Activated T-helper 1 cell treated with anti-CD3 and anti-CD28 coated beads, Interleukin-2, amount 50 U/mL, for 16 hours (primary cell): ENCODE measurements at places on chromosomes 16 and 17.

DNA sequence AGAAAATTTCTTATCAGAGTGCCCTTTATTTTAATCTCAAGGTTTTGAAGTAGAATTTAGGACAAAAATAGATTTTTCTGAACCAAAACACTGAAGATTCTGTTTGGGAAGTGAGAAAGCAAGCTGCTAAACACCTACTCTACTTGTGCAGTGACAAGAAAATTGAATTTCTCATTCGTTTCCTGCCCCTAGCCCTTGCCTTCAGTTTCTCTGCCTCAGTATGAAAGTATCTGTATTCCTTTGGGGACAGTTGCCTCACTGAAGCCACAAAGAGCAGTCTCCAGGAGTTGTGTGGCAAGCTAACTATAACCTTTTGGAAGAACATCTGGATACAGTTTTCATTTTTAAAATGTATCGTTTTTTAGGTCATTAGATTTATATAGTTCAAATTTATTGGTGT, 19.7 kb downstream of the MOSMO start:
- no peak for DNase-seq

DNA sequence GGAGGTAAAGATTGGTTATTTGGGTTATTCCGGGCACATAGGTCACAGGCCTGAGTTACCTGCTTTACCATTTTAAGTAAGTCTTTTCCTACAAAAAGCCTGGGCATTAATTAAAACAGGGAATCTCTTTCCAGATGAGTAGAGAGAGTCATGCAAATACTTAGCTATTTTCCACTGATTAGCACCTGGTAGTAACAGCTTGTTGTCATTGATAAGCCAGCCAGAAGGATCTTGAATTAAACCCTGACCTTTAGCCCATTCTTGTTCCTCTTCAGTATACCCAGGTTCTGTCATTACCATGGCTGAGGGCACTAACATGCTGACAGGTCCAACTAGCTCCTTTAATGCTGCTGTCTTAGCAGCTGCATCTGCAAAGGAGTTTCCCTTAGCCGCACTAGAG, 44.4 kb upstream of the ARL4D start:
- DNase-seq: no peak

- no peak for DNase-seq
These were observed 1.6 kb downstream of the EIF4A3 start for GRCh38 chr17:80145076-80146075.

DNA sequence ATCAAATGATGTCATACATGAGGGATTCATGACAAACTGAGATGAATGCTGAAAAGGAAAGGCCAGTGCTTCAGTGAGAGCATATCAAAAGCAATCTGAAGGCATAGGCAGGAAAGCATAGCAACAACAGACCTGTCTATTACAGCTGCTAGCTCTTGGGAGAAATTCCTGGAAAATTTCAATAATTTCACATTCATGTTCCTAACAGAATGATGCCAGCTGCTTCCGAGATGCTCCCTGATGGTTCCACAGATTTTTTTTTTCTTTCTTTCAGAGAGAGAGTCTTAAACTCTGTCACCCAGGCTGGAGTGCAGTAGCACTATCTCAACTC, 50.3 kb upstream of the CLEC3A start:
- no peak for DNase-seq

DNA sequence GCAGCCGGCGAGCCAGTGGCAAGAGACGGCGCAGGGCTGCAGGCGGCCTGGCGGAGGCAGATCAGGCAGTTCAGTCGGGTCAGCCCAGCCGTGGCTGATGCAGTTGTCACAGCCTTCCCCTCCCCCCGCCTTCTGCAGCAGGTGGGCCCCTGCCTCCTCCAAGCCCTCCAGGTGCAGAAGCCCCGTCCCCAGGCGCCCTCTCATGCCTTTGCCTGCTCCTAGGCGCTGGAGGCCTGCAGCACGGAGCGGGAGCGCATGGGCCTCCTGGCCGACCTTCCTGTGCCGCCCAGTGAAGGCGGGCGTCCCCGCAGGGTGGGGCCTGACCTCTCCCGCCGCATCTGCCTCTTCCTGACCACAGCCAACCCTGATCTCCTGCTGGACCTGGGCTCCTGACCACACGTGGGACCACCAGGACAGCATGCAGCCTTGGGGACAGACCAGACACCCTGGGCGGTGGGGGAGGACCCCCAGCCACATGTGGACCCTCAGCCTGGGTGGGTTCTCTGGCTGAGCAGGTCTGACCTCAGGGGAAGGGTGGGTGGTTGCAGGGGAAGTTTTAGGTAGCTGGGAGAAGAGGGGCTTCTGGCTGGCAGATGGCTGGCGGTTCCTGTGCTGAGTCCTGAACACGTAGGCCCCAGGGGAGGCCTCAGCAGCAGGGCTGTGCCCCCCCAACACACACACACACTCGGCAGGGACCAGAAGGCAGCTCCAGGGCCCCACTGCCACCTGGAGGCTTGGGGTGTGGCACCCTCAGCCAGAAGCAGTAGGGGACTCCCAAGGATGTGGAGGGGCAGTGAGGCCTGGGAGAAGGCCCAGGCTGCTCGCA, 3.1 kb upstream of the MRPS34 start:
- no peak for DNase-seq

GRCh38 chr17:7767405-7768021, 50.0 kb downstream of the DNAH2 start:
- no peak for DNase-seq

- no peak for DNase-seq
These were observed 130.6 kb downstream of the MGAT5B start for GRCh38 chr17:76998839-76999238.

- DNase-seq: peak; percentile 48
These were observed 164.0 kb downstream of the LAT start for GRCh38 chr16:29148867-29149272.

DNA sequence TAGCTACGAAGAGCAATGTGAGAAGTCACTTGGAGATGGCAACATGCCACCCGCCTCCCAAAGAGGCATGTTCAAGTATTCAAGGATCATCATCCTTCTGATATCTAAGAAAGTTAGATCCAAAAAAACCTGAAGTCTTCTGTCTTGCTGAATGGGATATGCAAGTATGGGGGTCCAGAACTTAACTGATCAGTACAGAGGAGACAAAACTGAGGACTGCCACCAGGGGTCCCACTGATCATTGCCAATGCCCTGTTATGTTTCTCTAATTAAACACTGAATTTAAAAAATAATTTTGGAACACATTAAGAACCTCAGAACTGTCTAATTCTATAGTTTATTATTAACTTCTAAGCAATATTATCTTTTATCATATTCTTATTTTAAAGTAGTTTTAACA, 99.7 kb downstream of the CDH8 start:
- no peak for DNase-seq

- DNase-seq: no peak
These were observed 13.1 kb upstream of the MYO15B start for GRCh38 chr17:75574404-75575036.

- no peak for DNase-seq
These were observed 54.3 kb downstream of the TIMM22 start for GRCh38 chr17:1050996-1051925.

- DNase-seq: no peak
These were observed 8.4 kb downstream of the VPS9D1 start for GRCh38 chr16:89712274-89712781.

DNA sequence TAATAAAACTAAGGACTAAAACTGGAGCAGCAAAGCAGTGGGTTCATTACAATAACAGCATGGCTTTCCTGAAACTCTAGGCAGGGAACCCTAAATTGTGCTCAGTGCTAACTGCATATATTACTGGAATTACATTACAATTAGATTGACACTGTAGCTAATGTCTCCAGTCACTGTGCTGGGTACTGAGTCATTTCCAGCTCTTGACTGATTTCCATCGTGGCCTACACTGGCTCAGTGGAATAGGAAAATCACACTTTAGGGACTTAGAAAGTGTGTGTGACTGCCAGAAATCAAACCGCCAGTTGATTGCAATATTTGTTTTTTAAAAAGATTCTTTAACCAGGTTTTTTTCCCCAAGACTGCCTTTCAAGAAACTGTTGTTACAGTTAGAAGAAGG, 1447.4 kb upstream of the GOT2 start:
- DNase-seq: no peak

GRCh38 chr16:31134625-31135534, 647 bp downstream of the PRSS8 start:
- DNase-seq: no peak
